CD4-positive, alpha-beta T cell treated with Interferon gamma for 1 hour (primary cell): ENCODE measurements at places on chromosomes 11 and 22.

DNA sequence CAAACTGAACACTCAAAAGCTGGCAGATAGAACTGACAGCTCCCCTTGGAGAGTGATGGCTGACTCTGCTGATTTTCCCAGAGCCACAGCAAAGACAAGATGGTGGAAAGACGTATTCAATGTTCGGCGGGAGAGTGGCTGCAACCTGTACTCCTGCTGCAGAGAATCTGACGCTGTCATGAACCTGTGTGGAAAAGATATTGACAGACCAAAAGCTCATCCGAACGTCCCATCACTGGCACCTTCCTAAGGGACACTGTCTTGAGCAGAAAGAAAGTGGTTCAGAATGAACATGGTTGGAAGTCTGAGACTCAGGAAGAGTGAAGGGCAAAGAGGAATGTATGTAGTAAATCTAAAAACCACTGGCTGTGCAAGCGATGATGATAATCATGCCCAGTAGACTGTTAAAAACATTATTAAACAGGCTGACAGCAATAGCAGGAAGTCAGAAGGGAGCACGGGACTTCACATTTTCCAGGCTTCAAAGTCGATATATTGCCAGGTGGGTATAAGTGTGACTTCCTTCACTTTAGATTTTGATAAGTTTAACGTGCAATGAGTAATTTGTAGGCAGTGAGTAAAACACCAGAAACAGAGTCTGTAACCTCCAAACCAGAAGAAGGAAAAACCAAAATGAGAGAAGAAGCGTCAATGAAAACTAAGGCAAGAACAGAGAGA, 6.2 kb upstream of the IL17REL start:
- no peak for DNase-seq

DNA sequence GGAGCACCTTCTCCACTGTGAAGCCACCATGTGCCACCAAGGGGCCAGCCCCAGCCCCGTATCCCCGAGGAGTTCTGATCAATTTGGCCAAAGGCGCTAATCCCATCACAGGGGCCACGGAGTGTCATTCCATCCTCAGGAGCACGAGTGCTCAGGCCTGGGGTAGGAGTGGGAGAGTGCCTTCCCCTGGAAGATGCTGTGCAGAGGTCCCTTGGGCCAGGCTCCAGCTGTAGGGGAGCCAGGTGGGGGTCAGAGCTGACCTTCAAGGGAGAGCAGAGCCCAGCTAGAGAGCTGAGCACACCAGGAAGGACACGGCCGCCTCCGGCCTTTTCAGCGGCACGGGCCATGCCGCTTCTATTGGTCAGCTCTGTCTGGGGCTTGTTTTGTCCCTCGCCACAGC, 1459.9 kb downstream of the BRD1 start:
- DNase-seq = no peak

GRCh38 chr11:126669416-126669815, 313.9 kb downstream of the ST3GAL4 start:
- no peak for DNase-seq

DNA sequence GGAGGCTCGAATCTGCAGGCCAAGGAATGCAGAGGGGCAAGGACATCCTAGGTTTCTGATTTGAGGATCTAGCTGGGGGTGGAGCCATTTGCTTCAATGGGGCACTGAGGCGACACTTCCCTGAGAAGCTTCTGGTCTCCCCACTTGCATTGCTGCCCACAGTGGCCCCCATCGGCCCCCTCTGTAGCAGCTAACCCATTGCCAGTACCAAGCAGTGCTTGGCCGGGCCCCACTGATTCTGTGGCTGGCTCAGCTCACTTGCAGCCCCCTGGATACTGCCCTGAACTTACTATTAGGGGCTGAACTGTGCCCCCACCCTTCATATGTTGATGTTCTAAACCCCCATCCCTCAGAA, 42.9 kb upstream of the SHISAL1 start:
- no peak for DNase-seq

- DNase-seq = no peak
Measured at GRCh38 chr11:8049084-8049483, 31.9 kb upstream of the TUB start.

DNA sequence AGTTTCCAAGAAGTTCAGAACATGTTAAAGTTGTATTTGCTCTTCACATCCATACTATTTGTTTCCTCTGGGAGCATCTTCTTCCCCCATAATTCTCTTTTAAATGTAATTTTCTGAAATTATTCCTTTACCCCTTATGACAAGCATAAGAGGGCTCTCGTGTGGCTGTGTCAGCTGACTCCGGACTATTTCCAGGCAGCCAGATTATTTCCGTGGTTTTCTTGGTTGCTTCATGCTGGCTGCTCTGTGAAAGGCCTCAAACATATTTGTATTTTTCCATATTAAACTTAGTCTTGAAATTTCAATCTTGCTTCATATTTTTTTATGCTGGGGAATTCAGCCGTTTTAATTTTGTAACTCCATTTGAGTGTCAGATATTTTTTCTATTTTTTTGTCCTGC, 2.8 kb upstream of the MMP1 start:
- no peak for DNase-seq

DNA sequence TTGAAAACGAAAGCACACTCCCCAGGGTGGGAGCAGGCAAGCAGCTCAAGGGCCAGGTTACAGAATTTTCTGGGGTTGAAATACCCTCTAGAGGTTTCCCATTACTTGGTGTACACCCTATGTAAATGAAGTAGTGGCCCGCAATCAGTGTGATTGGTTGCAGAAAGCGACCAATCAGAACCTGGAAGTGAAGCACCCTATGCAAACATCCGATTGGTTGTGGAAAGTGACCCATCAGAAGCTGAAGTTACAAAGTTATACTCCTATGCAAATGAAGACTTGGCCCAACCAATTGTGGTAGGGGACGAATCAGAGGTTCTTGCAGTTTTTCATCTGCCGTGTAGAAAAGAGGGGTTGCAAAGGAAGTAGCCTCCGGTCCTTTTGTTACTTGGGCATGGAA, 19.2 kb downstream of the PRR5 start:
- no peak for DNase-seq

DNA sequence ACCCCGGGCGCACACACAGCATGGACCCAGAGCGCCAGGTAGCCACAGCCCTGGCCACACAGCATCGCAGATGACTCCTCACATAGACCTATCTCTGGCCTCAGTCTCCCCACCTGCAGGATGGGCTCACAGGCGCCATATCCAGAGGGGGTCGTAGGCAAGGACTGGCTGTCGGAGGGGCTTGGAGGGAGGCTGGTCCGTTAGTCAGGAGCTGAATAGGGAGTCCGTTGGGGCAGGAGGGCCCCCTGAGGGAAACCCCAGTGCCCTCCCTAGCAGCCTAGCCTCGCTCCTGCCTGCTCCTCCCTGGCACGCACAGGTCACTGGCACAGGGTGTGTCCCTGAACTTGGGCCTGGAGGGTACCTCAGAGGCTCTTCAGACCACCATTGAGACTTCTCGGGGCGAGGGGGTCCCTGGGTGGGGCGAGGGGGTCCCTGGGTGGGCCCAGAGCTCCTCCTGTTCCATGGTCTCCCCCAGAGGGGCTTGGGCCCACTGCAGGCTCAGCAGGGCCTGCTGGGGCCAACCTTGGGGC, 2.0 kb downstream of the PLXNB2 start:
- no peak for DNase-seq

GRCh38 chr11:115848611-115849010, 344.4 kb upstream of the CADM1 start:
- no peak for DNase-seq

DNA sequence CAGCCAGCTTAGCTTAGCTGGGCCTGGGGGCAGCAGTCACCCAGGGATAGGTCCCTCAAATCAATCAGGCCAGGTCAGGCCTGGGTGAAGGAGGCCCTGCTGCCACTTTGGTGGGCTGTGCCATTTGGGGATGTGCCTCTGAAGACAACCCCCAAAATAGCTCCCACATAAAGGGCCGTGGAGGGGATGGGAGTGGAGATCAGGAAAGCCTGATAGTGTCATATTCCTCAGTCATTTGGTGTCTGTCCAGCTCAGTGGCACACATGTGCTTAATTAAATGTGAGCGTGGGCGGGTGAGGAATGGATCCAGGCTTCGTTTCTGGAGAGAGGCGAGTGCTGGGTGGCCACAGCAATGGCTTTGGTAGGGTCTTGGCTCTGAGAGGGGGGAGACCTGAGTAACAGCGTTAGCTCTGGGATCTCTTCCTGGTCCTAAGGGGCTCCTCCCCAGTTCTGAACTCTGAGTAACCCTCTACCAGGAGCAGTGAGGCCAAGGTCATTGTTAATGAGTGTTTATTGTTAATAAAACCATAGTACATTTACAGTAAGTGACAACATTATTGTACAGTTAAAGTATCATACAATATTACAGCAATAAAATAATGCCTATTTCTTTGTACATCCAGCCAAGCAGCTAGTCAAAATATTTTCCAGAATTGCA, 45.2 kb downstream of the NAT10 start:
- no peak for DNase-seq

DNA sequence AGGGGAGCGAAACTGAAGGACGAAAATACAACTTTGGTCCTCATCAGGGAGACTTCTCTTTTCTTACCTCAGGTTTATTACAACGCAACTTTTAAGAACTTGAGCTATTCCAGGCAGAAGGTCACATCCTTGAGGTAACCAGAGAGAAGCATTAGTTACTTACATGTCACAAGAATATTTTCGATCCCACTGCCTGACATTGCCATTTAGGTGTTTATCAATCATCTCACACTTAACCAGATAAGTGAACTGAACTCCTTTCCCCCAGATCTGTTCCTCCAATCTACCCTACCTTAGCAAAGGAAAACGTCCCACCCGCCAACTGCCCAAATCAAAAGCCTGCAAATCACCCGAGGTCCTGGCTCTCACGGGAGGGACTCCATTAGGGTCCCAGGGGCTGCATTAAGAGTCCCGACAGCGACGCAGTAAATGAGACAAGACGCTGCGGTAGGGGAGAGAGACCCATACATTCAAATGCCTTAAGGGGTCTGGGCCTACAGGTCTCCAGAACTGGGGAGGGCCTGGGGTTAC, 734 bp downstream of the ZNF280B start:
- no peak for DNase-seq

- no peak for DNase-seq
Measured at GRCh38 chr11:16356761-16357393, 531 bp upstream of the SOX6 start.

GRCh38 chr11:34508524-34508923, 5.1 kb downstream of the ELF5 start:
- no peak for DNase-seq

DNA sequence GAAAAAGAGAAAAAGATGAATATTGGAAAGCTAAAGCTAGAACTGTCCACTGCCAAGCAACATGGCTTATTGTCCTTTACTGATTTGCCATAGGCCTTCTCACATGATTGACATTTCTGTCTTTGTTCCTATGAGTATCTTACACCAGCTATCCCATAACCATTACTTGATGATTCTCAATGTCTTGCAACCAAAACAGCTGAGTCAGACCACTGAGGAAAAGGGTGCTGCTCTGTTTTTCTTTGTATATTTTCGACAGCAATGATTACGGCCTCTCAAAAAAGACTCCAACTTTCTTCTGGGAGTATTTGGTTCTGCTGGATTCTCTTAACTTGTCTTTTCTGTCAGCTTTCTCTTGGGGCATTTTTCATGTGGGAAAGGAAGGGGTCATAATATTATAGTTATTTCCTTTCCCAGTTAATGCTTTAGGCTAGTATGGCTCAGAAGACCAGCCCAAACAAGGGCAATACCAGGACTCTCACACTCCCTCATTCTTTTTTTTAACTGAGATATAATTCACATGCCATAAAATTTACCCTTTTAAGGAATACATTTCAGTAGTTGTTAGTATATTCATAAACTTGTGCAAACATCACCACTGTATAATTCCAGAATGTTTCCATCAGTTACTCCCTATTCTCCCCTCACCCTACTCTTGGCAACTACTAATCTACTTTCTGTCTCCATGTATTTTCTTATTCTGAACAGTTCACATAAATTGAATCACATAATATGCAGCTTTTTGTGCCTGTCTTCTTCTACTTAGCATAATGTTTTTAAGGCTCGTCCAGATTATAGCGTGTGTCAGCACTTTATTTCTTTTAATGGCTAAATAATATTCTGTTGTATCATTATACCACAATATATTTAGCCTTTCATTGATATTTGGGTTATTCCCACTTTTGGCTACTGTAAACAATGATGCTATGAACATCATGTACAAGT, 31.1 kb upstream of the FAR1 start:
- DNase-seq = no peak

DNA sequence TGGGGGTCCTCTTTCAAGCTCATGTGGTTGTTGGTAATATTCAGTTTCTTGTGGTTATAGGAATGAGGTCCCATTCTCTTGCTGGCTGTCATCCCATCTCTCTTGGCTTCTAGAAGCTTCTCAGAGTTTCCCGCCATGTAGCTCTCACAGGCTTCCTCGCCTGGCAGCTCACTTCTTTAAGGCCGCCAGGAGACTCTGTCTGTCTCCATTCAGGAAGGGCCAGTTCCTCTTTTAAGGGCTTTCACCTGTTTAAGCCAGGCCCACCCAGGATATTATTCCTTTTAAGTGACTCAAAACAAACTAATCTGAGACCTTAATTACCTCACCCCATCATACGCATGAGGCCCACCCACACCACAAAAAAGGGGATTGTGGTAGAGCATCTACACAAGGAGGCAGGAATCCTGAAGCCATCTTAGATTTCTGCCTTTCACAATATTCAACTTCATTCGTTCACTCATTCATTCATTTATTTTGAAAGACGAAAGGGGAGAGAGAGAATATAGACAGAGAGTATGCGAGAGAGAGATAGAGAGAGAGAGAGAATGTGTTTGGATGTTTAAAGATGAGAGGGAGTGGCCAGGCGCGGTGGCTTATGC, 42.3 kb upstream of the NECTIN1 start:
- DNase-seq = no peak

DNA sequence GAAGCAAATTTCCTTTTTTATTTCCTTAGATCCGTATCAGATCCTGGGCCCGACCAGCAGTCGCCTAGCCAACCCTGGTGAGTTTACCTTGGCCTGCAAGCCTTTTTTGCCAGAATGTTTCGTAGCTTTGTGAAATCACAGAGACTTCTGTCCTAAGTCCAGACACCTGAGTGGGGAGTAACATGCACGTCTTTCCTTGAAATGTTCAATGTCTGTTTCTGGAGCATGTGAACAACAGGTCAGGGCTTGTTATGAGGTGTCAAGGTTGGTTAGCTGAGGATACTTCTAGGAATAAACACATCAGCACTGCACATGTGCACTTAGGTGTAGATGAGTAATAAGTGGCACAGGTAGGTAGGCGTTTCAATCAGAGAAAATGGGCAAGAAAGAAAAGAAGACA, 58.0 kb downstream of the KCNJ1 start:
- DNase-seq = no peak

GRCh38 chr22:46641811-46642266, 21.7 kb downstream of the GRAMD4 start:
- DNase-seq = no peak

- no peak for DNase-seq
Measured at GRCh38 chr22:41132550-41132949, 40.2 kb downstream of the EP300 start.

- DNase-seq = no peak
Measured at GRCh38 chr11:130828741-130829140, 87.5 kb downstream of the SNX19 start.

DNA sequence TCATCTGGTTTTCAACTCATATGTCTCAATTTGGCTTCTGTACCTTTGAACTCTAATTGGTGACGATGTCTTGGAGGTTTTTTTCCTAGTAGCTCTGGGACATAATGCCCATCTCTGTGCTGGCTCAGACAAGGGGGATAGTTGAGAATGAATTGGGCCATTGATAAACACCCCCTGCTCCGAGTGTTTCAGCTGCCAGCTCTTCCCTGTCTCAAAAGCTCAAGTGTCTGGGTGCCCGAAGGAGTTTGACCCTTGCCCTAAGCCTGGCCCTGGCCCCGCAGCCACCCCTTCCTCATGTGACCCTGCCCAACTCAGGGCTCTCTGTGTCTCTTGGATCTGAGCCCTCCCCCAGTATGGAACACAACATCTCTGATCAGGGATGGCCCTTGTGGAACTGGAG, 3.0 kb downstream of the INSC start:
- DNase-seq = no peak

- DNase-seq = no peak
Measured at GRCh38 chr11:72058416-72059034, 21.8 kb downstream of the NUMA1 start.
